Activated CD8-positive, alpha-beta memory T cell treated with anti-CD3 and anti-CD28 coated beads for 4 hours (primary cell): ENCODE measurements at places on chromosomes 12 and 14.

DNA sequence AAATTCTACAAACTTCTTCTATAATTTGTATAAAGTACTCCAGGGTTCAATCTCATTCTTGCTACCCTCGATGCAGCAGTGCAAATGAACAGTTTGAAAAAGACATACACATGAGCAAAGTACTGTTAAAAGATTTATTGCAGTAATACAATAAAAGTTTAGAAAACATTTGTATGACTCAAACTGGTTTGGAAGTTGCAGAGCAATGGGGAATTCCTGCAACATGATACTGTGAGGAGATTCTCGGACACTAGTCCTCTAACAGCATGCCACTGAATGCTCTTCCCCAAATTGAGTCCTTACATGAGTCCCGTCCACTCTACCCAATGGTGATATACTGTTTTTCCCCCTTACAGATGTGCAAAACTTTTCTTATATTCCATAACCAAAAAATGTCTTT, 45.4 kb downstream of the ATG14 start:
- DNase-seq = no peak

DNA sequence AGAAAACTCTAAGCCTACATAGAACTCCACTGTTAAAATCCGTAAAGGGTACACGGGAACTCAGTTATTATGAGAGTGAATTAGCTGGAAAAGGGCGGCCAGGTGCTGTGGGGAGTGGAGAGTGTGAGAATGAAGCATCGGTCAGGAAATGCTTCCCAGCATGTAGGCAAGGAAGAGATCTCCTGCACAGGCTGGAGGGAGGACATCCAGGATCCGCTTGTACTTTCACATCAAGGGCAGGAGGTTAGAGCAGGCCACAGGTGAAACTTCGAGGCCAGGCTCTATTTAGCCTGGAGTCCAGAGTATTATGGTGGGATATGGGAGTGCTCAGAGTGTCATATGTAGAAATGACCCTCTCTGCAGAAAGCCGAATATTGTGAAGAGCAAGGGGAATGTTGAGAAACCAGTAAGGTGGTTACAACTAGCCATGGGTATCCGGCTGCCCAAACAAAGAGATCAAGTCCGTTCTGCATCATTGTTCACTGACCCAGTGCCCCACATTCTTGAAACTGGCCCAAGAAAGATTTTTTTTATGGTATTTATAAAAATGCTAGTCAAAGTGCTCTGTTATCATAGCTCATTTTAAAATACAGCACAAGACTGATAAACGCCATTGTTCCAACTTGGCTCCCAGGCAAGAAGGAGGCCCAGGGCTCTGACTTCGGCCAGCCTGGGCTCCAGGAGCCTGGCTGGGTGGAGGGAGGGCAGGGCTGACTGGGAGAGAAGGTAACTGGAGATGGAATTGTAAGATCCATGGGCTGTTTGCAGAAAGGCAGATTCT, 79.4 kb upstream of the HIF1A start:
- DNase-seq = no peak

- DNase-seq = no peak
Measured at GRCh38 chr14:33432407-33433023, 493.8 kb downstream of the NPAS3 start.

DNA sequence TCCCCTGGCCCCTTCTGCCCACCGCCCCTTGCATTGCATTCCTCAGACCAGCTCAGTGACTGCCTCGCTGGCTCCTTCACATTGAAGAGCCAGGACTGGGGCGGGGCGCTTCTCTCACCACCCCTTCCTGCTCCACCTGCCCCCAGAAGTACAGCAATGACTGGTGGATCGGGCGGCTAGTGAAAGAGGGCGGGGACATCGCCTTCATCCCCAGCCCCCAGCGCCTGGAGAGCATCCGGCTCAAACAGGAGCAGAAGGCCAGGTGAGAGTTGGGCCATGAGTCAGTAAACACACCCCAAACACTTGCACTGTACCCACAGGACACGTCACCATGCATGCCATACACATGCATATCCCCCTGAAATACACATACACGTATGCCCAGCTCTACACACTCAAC, 5.8 kb downstream of the CACNB3 start:
- DNase-seq = no peak

DNA sequence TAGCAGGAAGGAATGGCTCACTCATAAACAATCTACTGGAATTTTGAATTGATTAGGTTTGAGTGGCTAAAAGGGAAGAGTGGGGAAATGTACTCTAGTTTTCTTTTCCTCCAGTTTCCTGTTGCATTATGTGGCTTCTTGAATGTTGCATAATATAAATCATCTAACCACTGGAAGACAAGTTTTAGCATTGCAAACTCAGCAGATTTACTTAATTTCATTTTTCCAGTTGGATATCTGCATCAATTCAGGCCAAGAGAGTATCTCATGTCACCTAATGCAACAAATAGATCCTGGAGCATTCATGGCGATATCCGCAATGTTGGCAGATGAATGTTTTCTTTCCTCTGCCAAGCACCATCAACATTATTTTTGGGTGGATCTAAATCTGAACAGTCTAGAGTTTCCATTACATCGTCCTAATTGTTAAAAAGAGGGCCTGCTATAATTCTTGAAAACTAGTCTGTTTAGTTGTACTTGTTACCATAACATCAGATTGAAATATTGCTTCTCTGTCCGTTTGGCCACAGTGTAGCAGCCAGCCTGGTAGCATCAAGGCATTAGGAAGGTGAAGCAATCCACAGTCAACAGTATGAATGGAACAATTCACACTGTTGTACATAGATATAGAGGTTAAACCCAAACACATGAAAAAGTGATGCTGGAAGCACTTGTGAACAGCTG, 544.2 kb downstream of the ETNK1 start:
- no peak for DNase-seq

GRCh38 chr12:82855872-82856271, 169.2 kb downstream of the TMTC2 start:
- DNase-seq = no peak

- no peak for DNase-seq
Measured at GRCh38 chr14:26175658-26176057, 422.2 kb downstream of the NOVA1 start.

DNA sequence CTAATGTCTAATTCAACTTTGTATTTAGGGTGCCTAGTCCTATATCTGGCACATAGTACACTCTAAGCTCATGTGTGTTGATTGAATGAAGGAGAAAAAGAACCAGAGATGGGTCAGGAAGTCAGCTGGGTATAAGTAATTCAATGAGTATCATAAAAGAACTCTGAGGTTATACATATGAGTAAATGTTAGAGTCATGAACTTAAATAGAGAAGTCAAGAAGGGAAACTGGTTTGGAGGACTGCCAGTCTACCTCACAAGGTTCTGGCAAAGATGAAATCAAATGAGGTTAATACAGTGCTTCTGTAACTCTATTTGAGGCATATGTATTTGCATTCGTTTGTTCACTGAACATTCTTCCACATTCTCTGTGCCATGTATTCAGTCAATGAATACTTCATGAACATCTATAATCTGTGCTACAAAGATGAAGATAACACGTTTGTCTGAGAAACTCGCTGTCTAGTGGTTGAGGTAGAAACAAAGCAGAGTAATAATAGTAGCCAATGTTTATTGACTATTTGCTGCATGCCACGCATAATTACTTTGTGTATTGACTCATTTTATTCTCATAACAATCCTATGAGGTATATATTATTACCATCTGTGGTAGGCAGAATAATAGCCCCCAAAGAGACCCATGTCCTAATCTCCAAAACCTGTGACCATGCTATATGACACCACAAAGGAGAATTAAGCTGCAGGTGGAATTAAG, 88.9 kb downstream of the PTGER2 start:
- DNase-seq = no peak

- no peak for DNase-seq
Measured at GRCh38 chr12:96395236-96395635, 5.0 kb downstream of the CDK17 start.

DNA sequence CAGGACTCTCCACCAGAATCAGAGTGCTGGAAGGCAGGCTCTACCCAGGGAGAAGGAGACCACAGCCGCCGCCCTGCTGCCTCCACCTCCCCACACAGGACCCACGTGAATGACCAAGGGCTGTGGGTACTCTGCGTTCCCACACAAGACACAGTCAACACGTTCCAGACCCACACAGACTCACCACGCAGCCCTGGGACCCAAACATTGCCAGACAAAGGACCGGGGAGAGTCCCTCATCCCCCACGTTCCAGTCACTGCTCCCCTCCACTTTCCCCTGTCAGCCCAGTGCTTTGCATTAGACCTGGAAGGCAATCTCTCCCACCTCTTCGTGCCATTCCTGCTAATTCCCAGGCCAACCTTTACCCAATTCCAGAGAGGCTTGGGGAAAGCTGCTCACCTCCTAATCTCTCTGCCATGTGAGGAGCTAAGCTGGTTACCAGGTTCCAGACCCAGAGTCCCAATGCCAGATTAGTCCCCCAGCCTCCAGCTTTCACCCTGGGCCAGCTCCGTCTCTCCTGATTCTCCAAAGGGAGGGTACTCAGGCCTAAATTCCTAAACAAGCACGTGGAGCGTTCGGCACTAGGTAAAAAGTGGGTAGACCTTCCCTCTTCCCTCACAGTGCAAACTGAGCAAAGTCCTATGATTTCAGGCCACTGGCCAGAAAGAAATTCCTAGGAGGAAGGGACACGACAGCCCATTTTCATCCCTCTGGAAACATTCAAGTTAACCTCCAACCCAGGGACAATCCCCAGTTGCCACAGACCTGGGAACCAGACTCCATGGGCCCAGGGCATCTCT, 4.9 kb downstream of the SLC6A13 start:
- no peak for DNase-seq

GRCh38 chr12:48937170-48937569, 11.9 kb upstream of the FKBP11 start:
- no peak for DNase-seq

DNA sequence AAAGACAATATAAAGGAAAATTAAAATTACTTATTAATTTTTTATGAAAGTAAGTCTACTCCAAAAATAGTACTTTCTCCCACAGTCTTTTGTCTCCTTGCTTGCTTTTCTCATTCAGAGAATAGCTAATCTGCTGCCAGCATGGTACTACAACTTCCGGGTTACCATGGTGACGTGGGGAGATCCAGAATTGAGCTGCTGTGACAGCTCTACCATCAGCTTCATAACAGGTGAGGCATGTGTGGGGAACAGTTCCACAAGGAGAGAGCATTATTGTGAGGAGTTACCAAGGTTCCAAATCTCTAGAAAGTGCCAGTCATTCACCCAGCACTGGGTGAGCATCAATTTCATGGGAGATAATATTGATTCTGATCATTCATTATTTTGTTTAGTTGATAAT, 197.8 kb downstream of the PTPRO start:
- no peak for DNase-seq

- DNase-seq = no peak
Measured at GRCh38 chr12:48774516-48774915, 14.4 kb downstream of the ADCY6 start.

- DNase-seq = no peak
Measured at GRCh38 chr12:63917864-63918799, 73.6 kb downstream of the SRGAP1 start.

GRCh38 chr12:71335151-71335962, 104.2 kb upstream of the LGR5 start:
- no peak for DNase-seq

DNA sequence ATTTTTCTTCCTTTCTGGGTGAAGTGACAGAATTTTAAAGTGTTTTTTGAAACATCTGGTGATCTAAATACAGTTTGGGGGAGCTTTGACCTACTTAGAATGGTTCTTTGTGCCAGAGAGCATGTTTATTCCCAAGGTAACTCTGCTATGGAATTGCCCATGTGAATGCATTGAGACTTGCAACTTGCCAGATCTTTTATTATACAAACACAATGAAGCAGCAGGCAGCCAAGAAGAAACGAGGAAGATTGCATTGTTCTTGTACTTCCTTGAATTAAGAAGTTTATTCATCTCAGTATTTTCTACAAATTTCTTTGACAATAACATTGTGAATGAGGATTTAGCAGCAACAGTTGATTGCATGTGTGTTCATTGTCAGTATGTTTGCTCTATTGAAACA, 55.5 kb downstream of the FGD4 start:
- no peak for DNase-seq

GRCh38 chr12:93524386-93525133, 47.9 kb upstream of the SOCS2 start:
- DNase-seq = no peak

DNA sequence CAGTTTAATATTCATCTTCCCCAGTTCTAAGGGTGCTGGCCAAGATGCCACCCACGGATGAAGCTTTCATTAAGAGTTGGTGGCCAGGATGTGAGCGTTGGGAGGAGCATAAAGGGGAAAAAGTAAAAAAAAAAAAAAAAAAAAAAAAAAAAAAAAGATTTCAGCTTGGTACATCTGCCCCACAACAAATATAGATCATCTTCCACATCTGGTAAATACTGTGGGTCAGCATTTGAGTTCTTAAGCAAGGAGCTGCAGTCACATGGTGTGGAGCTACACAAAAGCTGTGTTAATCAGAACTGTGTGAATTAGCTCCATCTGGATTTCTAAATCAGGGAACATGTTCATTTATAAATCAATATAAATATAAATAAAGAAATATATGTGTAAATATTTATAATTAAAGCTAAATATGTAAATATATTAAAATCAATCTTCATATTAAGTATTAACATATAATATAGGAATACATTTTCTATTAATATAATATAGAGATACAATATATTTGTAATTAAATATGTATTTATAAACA, 262.3 kb downstream of the NUAK1 start:
- DNase-seq = no peak

GRCh38 chr12:28603239-28603638, 413.0 kb downstream of the CCDC91 start:
- DNase-seq = no peak

- DNase-seq = no peak
Measured at GRCh38 chr14:21263284-21264024, 5.8 kb downstream of the HNRNPC start.

GRCh38 chr12:89717759-89718523, 9.3 kb upstream of the ATP2B1 start:
- DNase-seq = no peak

- no peak for DNase-seq
Measured at GRCh38 chr14:61934385-61934784, 172.2 kb downstream of the SNAPC1 start.

DNA sequence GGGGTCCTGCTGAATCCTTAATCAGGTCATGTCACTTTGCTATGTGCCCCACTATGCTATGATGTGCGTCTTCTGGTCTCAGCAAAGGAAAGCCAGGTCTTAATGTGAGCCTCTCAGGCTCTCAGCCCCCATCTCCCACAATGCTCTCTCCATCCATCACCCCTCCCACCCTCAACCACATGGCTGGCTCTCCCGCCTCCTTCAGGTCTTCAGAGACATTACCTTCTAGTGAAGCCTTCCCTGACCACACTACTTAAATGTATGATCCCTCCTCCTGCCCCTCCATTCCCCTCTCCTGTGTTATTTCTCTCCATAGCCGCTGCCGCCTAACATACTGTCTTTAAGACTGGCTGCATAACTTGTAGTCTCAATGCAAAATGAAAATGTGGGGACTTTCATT, 50.5 kb downstream of the KRT80 start:
- DNase-seq = no peak

- no peak for DNase-seq
Measured at GRCh38 chr14:93096691-93097322, 18.9 kb downstream of the ITPK1 start.
